ENCODE measurements at places on chromosomes 11 and 22.

DNA sequence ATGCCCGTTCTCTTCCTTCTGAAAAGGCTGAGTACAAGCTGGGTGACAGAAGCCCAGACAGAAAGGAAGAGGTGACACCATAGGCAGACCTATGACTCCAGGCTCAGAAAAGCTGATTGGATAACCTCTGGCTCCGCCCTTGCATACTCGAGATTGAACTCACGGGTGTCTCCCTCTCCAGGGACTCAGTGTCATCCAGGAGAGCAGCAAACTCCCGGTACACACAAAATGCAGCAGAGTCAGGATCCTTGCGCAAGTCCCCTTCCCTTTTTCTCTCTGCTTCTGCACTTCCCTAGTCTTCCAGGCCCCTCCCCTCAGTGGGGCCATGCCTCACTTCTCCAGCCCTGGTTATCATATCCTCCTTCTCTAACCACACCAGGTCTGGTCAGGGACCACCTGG is 9.8 kb downstream of the SCN4B start:
- no peak for DNase-seq

DNA sequence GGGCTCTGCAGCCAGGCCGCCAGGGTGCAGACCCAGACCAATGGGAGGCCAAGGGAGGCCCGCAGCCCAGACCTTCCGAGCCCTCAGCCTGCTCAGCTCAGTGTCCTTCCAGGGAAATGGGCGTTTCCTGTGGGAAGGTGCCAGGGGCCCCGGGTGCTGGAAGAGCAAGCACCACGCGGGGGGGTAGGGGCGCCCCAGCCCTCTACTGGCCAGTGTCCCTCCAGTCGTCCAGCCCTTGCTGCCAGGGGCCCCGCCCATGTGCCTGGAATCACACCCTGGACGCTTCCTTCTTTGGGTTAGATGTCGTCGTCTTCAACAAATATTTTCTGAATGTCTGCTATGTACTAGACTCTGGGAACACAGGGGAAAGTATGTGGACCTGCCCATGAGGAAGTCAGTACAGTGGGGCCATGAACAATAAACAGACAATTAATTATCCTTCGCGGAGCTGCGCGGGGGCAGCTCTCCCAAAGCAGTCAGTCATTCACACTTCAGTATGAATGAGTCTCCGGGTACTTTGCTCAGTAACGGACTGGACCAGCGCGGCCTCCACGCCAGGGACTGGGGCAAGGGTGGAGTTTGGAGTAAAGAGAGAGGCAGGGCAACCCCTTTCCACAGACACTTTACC is 60.2 kb downstream of the CDKN1C start:
- peak; percentile 17 for DNase-seq

- DNase-seq = no peak
These were observed 702 bp downstream of the BIRC2 start for GRCh38 chr11:102347462-102348370.

- peak; percentile 68 for DNase-seq
These were observed 66.3 kb downstream of the PAK1 start for GRCh38 chr11:77407613-77408012.

GRCh38 chr11:65375012-65375411 is 7.4 kb downstream of the SLC25A45 start:
- DNase-seq = no peak

DNA sequence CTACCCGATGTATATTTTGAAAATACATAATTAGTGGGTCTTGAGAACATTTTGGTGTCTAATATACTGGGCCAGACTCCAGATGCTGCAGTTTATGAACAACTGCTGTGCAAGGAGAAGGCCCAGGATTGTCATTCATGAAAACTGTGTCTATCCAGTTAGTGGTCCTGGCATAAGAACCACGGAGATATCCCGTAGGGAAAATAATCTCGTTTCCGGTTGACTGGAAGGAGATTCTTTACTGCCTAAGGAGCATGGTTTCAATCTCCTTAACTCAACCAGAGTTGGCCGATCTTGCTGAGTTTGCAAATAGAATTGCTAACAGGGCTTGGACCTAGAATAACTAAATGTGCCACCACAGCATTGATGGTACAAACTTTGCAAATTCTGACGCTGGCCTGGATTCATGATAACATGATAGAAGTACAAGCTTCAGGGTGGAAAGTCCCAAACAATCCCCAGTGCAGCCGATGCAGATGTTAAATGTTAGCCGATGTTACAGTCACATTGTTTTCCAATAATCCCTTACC is 4.6 kb upstream of the RTCB start:
- no peak for DNase-seq

GRCh38 chr11:95915051-95915450 is 8.9 kb downstream of the MTMR2 start:
- DNase-seq = no peak

DNA sequence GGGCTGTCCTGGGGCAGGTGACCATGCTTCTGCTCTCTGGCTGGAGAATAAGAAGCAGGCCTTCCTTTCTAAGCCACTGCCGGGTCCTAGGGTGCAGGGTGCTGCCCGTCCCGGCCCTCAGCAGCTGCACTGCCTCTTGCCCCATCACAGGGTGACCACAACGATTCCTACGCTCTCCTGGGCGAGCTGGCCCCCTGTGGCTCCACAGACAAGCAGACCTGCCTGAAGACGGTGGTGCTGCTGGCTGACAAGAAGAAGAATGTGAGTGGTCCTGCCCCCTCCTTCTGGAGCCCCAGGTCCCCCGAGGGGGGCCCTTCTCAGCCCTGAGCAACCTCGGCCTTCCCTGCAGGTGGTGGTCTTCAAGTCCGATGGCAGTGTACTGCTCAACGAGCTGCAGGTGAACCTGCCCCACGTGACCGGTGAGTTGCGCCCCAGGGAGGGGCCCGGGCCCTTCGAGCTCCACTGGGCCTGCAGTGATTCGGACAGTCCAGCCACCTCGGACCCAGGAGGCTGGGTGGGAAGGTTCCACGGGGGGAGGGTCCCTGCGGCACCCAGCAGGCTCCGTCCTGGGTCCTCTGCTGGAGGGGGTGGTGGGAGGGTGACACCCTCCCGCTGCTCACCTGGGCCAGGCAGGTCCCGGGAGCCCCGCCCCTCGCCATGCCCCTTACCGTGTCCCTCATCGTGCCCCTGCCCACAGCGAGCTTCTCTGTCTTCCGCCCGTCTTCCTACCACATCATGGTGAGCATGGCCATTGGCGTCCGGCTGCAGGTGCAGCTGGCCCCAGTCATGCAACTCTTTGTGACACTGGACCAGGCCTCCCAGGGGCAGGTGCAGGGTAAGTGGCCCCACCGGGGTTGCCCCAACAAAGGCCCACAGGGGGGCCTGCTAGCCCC is 8.3 kb downstream of the MUC2 start:
- no peak for DNase-seq

DNA sequence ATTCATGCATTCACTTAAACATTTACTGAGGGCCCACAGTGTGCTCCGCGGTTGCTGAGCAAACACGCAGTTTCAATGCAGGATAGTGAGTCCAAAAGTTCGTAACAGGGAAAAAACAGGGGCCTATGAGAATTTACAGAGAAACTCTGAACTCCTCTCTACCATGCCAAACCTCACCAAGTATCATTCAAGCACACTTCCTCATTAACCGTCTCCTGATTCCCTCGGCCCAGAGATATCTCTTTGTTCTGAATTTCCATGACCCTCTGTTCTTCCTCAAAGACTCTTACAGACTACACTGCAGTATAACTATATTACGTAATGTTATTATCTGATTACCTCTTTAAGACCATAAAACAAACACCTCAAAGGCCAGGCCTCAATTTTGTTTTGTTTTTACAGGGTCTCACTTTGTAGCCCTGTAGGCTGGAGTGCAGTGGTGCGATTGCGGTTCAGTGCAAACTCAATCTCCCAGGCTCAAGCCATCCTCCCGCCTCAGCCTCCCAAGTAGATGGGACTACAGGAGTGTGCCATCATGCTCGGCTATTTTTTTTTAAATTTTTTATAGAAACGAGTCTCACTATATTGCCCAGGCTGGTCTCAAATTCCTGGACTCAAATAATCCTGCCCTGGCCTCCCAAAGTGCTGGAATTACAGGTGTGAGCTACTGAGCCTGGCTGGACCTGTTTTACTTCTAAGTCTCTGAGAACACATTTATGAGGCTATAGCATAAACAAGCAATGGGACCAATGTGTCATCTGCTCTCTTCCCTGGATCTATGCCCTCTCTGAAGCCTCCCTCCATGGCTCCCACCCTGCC is 3.6 kb downstream of the HPS4 start:
- DNase-seq = no peak
